ENCODE measurements at places on chromosomes 3 and 15. TPM values are rescaled to one million over a fixed set of nuclear protein-coding genes. Genes with fewer than 3 reads are reported as not detected.

RARRES1 gene
- 1,032 TPM for total RNA-seq

ASTE1 gene
- 8.1 TPM for total RNA-seq

GPR87 gene
- total RNA-seq = not detected

TRH gene
- not detected for total RNA-seq

B2M gene
- 2,934 TPM for total RNA-seq

HIGD2B gene
- not detected for total RNA-seq

PRTG gene
- 12.8 TPM for total RNA-seq

EHHADH gene
- 3.1 TPM for total RNA-seq

EPHB1 gene
- 2.5 TPM for total RNA-seq

DNAJC17 gene
- total RNA-seq = 38.7 TPM

CCR3 gene
- not detected for total RNA-seq

CPNE9 gene
- total RNA-seq = not detected

ZDHHC23 gene
- 4.5 TPM for total RNA-seq

GOLGA8R gene
- 3.1 TPM for total RNA-seq

HYAL1 gene
- total RNA-seq = 18.4 TPM

SOX14 gene
- total RNA-seq = not detected

PLA2G4F gene
- not detected for total RNA-seq

WNT5A gene
- total RNA-seq = 5.9 TPM

DNASE1L3 gene
- 1.5 TPM for total RNA-seq

ZIC4 gene
- total RNA-seq = 0.21 TPM

TERC gene
- 190 TPM for total RNA-seq

GPD1L gene
- 60.9 TPM for total RNA-seq

NTRK3 gene
- total RNA-seq = 85.9 TPM

LAMB2 gene
- total RNA-seq = 844 TPM

SLC41A3 gene
- 36.1 TPM for total RNA-seq

NLGN1 gene
- 21.6 TPM for total RNA-seq

TRPM1 gene
- not detected for total RNA-seq

MYO9A gene
- total RNA-seq = 99.9 TPM

IGSF11 gene
- total RNA-seq = 40.8 TPM

SYNPR gene
- total RNA-seq = not detected

BCHE gene
- total RNA-seq = 1.3 TPM

NOX5 gene
- 1.3 TPM for total RNA-seq

TEX55 gene
- not detected for total RNA-seq

KNG1 gene
- not detected for total RNA-seq

ARL6IP5 gene
- total RNA-seq = 153 TPM

CCR8 gene
- total RNA-seq = not detected

PPP1R14D gene
- not detected for total RNA-seq

OXTR gene
- total RNA-seq = 2.0 TPM

A4GNT gene
- total RNA-seq = not detected

NR2E3 gene
- not detected for total RNA-seq

FBXL2 gene
- total RNA-seq = 21.2 TPM

THRB gene
- total RNA-seq = 6.9 TPM

TRAT1 gene
- 0.90 TPM for total RNA-seq

PTPRG gene
- 174 TPM for total RNA-seq

LRRN1 gene
- total RNA-seq = 13.3 TPM

DALRD3 gene
- 35.7 TPM for total RNA-seq

ADAMTS9 gene
- 90.2 TPM for total RNA-seq

LMOD3 gene
- not detected for total RNA-seq

TPRG1 gene
- total RNA-seq = 37.3 TPM

GOLGA6D gene
- total RNA-seq = not detected

MUSTN1 gene
- 77.9 TPM for total RNA-seq

TGM5 gene
- not detected for total RNA-seq

MITF gene
- total RNA-seq = 26.9 TPM

ARID3B gene
- total RNA-seq = 8.4 TPM

ZIC1 gene
- total RNA-seq = not detected

FETUB gene
- total RNA-seq = not detected
